ENCODE measurements at places on chromosomes 16 and 17.
A peak's percentile ranks its signal among the peaks of the same experiment; 100 is the strongest.

DNA sequence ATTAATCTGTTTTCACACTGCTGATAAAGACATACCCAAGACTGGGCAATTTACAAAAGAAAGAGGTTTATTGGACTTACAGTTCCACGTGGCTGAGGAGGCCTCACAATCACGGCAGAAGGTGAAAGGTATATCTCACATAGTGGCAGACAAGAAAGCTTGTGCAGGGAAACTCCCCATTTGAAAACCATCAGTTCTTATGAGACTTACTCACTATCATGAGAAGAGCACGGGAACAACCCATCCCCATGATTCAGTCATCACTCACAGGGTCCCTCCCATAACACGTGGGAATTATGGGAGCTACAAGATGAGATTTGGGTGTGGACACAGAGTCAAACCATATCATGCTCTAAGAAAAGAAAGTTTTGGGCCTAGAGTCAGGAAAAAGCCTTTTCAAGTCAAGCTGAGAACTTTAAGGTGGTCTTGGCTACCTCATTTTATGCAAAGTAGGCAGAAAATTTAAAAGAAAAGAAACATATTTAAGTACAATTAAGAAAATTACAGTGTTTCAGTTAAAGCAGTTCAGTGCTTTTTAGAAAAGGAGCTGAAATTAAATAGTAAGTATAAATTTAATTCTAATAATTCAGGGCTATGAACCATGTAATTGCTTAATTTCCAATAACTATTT lies 24.9 kb upstream of the CRYM start:
- DNase-seq: peak; percentile 78

GRCh38 chr17:76405967-76406647 lies 21.7 kb downstream of the SPHK1 start:
- DNase-seq: no peak

DNA sequence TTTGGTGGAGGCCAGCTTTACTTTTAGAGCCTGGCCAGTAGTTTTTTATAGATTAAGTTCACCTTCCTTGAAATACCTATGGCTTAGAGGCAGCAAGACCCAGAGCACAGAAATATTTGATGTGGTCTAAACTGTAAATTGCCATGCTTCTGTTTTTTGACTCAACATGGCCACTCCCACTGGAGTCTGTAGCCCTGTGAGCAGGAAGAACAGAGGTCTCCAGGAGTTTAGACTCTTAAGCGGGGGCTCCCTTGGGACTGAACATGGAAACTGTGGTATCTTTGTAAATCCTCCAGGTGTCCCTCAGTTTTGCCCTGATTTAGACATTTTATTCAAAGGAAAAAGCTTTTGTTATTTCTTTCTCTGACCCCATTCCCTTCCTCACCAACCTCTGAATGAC lies 145.6 kb downstream of the FTO start:
- no peak for DNase-seq

GRCh38 chr16:85303354-85303883 lies 191.1 kb upstream of the CIBAR2 start:
- no peak for DNase-seq

DNA sequence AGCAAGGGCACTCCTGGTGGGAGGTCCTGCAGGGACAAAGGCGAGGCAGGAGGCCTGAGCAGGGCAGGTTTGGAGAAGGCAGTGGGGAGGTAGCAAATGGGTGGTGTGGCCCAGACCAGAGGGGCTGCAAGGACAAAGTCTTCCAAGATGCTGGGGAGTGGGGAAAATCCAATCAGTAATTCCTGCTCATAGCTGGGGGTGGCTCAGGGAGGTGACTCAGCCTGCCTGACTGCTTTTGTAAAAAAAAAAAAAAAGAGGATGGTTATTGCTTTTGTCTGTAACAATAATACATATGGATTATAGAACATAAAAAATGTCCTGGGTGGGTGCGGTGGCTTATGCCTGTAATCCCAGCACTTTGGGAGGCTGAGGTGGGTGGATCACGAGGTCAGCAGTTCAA lies 5.2 kb downstream of the IL34 start:
- no peak for DNase-seq

- DNase-seq: peak; percentile 93
Observed at GRCh38 chr17:32161506-32162365, 19.4 kb downstream of the RHOT1 start.

GRCh38 chr17:4542003-4542725 lies 13.0 kb downstream of the MYBBP1A start:
- no peak for DNase-seq

- DNase-seq: no peak
Observed at GRCh38 chr16:30398661-30399434, 3.6 kb downstream of the ZNF48 start.

- DNase-seq: peak; percentile 9
Observed at GRCh38 chr17:55090079-55090492, 121.5 kb downstream of the STXBP4 start.

GRCh38 chr16:57380671-57381462 lies 8.6 kb downstream of the CX3CL1 start:
- DNase-seq: no peak

- DNase-seq: peak; percentile 86
Observed at GRCh38 chr16:69179328-69180010, 7.5 kb upstream of the SNTB2 start.

GRCh38 chr16:1543085-1543896 lies 9.8 kb downstream of the TMEM204 start:
- DNase-seq: peak; percentile 93

DNA sequence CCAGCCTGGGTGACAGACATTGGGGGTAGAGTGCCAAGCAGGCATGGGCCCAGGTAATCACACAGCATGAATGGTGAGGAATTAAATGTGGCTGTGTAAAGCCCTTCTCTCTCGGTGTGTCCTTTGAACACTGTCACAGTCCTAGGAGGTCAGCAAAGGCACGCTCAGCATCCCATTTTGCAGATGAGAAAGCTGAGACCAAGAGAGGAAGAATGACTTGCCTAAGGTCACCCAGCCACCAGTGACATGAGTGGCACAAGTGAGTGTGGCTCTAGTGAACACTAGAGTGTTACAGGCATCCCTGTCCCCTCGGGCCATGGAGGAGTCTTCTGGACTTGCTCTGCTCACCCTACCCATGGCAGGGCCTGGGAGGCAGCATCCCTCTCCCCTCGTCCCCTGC lies 10.7 kb downstream of the CTF1 start:
- no peak for DNase-seq

- no peak for DNase-seq
Observed at GRCh38 chr17:29077320-29077719, 34.4 kb downstream of the PIPOX start.

GRCh38 chr17:27889711-27890251 lies 3.4 kb downstream of the LYRM9 start:
- DNase-seq: no peak

DNA sequence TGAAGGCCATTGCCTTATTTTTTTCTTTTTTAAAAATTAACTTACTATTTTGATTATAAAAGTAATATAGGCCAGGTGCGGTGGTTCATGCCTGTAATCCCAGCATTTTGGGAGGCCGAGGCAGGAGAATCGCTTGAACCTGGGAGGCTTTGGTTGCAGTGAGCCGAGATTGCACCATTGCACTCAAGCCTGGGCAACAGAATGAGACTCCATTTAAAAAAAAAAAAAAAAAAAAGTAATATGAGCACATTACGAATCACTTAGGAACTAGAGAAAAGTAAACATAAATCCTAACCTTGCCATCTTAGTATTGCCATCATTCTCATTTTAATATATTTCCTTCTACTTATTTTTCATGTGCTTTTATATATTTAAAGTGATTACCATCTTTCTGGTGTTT lies 12.9 kb upstream of the TACO1 start:
- DNase-seq: no peak

- no peak for DNase-seq
Observed at GRCh38 chr16:47317465-47318240, 143.2 kb downstream of the ITFG1 start.

- peak; percentile 43 for DNase-seq
Observed at GRCh38 chr17:73255671-73256181, 6.0 kb downstream of the CPSF4L start.

GRCh38 chr16:76713191-76713590 lies 436.0 kb downstream of the CNTNAP4 start:
- DNase-seq: no peak

- DNase-seq: peak; percentile 44
Observed at GRCh38 chr17:55040611-55041010, 72.0 kb downstream of the STXBP4 start.

DNA sequence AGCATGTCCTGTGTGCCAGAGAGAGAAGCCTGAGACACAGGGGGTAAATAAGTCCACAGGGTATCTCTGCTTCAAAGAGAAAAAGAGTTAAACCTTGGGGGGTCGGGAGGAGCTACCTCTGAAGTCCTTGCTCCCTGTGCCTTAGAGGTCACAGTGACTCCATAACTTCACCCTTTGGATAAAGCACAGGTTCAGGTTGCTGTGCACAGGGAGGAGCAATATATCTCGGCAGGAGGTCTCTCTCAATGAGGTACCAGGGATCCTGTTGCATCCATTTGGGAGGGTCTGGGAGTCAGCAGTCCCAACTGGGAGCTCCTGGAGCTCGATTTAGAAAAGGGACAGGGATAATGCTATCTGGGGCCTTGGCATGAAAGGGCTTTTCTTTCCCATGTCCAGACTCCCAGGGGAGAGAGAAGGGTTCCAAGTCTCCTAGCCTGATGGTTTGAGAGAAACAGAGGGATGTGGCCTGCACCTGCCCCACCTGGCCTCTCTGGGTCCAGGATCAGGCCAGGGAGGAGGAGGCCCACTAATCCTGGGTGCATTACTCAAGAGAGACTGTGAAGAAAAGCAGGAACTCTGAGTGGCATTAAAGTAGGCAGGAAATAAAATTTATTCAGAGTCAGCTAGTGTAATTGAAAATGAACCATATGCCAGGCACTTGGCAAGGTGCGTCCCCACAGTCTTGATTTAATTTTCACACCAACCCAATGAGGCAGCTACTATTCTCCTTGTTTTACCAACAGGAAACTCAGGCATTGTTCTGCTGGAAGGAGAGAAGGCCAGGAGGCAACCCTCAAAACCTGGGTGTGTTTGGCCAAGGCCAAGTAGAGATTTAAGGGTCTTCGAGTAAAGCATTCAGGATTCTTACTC lies 40.7 kb downstream of the CUEDC1 start:
- DNase-seq: no peak

DNA sequence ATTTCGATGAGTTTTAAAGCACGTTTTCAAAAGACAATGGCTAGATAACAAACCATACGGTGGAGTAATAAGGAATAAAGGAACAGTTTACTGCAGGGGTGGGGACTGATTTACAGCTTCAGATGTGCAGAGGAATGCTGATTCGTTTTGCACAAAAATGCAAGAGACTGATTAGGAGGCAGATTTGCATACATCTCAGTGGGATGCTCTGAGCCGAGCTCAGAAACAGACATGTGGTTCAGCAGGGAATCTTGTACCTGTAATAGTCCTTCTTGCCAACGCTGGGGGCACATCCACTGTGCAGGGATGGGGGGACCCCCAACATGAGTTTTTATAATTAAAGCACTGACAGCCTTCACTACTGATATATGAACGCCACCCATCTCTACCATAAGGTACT lies 308.0 kb downstream of the GRIN2A start:
- DNase-seq: no peak

DNA sequence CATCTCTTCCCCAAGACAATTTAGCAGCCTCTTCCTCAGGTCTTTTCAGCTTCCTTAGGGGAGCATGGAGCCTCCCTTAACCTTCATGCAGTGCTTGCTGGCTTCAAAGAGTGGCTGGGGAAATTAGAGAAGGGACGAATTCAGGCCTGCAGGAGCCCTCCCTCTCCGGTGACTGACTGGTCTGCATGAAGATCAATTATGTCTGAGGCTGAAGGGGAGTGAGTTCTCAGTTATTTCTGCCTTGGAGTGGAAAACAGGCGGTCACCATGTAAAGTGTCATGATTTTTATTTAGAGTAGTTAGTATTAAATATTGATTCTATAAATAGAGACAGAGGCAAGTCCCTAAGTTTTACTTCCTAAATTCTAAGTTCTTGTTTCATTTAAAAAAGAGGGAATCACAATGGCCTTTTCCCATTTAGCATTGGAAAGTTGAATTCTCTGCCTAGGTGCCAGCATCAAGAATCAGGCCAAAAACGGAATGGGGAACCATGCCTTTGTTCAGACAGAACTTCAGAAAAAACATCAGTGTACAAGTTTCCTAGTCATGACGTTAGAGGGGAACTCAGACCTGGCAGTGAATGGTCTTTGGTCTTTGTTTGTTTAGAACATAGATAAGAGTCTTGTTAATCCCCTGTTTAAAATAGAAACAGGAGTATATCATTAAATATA lies 4.4 kb downstream of the GABARAPL2 start:
- DNase-seq: no peak

- DNase-seq: no peak
Observed at GRCh38 chr17:65487990-65488389, 73.5 kb downstream of the AXIN2 start.

DNA sequence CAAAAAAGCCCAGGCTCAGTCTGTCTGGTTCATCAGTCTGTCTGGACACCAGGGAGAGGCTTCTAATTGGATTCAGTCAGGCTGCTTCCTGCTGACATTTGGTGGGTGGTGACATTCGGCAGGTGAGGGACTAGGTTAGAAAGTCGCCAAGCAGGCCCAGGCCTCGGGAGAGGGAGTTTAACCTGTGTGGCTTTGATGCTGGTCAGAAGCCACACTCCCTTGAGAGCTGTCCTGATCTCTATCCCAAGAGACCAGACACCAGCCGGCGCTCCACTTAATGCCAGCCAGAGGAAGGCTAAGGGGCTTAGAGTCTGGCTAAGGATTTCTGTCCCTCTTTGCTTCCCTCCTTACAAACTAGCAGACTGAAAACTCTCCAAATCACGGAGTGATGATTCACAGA lies 135.0 kb downstream of the GSG1L start:
- no peak for DNase-seq

GRCh38 chr17:63382826-63383225 lies 63.3 kb downstream of the CYB561 start:
- no peak for DNase-seq

- no peak for DNase-seq
Observed at GRCh38 chr17:27499451-27500265, 43.4 kb downstream of the KSR1 start.

DNA sequence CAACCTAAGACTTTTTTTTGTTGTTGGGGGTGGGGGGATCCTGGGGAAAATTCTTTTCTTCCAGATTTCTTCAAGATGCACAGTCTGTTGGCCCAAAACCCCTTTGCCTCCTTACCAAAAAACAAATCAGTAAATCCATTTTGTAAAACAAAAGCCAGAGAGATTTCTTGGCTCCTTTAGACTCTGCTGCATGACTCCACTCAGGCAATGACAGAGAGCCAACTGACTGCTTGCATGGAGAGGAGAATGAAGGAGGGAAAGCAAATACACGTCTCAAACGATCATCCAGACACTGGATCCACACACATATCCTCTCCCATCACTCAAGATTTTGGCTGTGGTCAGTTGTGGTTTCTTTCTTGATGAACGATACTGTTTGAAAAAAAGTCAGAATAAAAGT lies 13.8 kb downstream of the COPRS start:
- DNase-seq: no peak

GRCh38 chr17:43713494-43714162 lies 45.0 kb downstream of the SOST start:
- DNase-seq: no peak

- DNase-seq: no peak
Observed at GRCh38 chr16:5789033-5789432, 691.4 kb upstream of the EEF2KMT start.

- DNase-seq: peak; percentile 53
Observed at GRCh38 chr17:41678907-41679739, 9.6 kb upstream of the EIF1 start.

Measured in fibroblast of villous mesenchyme (primary cell).